Transverse colon (tissue), 4 donors: ENCODE measurements at places on chromosomes 5 and 9. TPM values are rescaled to one million over a fixed set of nuclear protein-coding genes. Genes with fewer than 3 reads are reported as not detected.
A peak's percentile ranks its signal among the peaks of the same experiment; 100 is the strongest.

- no peak for DNase-seq
Measured at GRCh38 chr9:86668488-86668887, 278.8 kb downstream of the GAS1 start.

DNA sequence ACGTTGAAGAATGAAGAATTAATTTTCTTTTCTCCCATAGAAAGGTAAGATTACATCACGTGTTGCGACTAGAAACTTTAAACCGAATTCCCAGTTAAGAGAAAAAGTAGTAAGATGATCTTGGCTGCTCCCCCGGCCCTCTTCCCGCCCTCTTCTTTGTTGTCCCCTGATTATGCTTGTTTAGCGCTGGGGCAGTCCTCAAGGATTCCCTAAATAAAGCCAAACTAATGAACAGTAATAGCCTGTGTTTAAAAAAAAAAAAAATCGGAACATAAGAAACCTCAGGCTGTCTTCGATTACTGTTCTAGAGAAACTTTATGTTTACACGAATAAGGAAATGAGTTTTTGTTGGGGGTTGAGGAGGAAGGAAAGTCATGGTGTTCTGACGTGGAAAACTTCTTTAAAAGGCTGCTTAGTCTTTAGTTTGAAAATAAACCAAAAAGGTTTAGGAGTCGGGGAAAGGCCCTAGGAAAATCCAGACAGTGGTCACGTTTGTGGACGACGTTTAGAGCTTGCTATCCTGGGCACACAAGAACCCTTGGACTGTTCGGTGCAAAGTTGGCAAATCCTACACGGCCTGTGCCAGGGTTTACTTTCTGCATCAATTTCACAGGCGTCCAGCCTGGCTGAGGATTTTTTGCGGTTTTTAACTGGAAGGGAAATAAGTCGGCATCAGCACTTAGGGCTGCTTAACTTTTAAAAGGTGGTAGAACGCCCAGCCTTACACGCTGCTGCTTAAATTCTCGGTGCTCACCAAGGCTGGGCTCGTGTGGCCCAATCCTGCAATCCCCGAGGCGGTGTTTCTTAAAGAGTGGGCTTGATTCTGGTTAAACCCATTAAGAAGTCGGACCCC, 1.1 kb upstream of the MAT2B start:
- DNase-seq, result peak; percentile 60

The F2RL2 gene
- total RNA-seq, result not detected

The PPIC gene
- total RNA-seq, result 21.3 TPM

The ANXA2R gene
- 0.96 TPM for total RNA-seq
